ENCODE measurements at places on chromosomes 13 and 19.

- DNase-seq: no peak
Measured at GRCh38 chr13:37481011-37481884, 117.3 kb downstream of the POSTN start.

GRCh38 chr13:47277774-47278173 lies 380.9 kb upstream of the HTR2A start:
- no peak for DNase-seq

GRCh38 chr19:51724543-51724942 lies 752 bp upstream of the HAS1 start:
- DNase-seq: no peak

DNA sequence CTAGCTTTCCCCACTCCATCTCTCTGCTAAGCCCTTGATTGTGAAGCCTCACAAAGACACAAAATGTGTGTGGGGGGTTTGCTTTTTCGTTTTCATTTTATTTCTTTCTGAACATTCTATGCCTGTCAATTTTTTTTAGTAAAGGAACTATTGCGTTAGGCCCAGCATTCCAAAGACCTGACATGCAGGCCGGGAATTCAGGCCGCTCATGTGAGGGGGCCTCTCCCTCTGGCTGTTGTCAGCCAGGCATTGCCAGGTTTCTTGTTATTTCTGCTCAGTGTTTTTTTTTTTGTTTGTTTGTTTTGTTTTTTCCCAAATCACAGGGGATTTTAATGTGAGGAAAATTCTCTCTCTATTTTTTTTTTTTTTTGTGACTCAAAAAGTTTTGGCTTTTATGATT lies 10.3 kb upstream of the MEDAG start:
- no peak for DNase-seq

GRCh38 chr13:111370570-111371535 lies 50.4 kb downstream of the TEX29 start:
- DNase-seq: no peak

DNA sequence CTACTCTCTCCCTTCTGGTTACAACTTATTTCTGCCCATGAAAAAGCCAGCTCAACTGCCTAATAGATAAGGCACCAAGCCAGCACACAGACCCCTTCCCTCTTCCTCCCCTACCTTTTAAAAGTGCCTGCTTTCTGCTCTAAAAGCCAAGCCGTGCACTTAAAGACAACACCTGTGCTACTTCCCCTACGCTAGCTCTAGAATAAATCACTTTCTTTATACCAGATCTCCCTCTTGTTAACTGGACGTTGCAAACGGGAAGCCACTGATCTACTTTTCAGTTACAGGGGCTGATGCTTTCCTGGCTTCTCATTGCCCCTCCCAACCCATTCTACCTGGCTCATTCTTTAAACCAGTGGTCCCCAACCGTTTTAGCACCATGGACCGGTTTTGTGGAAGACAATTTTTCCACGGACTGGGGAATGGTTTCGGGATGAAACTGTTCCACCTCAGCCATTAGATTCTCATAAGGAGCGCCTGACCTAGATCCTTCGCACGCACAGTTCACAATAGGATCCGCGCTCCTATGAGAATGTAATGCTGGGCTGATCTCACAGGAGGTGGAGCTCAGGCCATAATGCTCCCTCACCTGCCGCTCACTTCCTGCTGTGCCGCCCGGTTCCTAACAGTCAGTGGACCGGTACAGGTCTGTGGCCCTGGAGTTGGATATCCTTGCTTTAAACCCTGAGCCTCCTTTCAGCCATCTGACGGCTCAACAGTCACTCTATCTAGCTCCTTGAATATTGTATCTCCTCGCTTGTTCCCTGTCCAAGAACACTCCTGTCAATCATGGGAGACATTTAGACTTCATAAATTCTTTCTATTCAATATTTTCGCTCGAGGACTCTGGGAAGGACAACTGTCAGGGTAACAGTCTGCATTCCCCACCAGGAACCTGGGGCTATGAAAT lies 841 bp upstream of the ZNF223 start:
- DNase-seq: no peak

DNA sequence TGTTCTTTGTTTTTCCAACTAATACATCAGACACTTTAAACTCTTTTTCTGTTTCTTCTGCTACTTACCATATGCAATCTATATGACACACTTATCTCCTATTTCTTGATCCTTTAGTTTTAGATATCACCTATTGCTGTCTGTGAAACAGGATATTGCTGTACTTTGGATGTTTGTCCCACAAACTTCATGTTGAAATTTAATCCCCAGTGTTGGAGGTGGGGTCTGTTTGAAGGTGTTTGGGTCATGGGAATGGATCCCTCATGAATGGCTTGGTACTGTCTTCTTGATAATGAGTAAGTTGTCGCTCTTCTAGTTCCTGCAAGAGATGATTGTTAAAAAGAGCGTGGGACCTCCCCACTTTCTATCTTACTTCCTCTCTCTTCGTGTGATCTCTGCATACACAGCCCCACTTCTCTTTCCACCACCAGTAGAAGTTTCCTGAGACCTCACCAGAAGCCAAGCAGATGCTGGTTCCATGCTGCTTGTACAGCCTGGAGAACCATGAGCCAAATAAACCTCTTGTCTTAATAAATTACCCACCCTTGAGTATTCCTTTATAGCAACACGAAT lies 244.2 kb downstream of the NHLRC3 start:
- DNase-seq: no peak

DNA sequence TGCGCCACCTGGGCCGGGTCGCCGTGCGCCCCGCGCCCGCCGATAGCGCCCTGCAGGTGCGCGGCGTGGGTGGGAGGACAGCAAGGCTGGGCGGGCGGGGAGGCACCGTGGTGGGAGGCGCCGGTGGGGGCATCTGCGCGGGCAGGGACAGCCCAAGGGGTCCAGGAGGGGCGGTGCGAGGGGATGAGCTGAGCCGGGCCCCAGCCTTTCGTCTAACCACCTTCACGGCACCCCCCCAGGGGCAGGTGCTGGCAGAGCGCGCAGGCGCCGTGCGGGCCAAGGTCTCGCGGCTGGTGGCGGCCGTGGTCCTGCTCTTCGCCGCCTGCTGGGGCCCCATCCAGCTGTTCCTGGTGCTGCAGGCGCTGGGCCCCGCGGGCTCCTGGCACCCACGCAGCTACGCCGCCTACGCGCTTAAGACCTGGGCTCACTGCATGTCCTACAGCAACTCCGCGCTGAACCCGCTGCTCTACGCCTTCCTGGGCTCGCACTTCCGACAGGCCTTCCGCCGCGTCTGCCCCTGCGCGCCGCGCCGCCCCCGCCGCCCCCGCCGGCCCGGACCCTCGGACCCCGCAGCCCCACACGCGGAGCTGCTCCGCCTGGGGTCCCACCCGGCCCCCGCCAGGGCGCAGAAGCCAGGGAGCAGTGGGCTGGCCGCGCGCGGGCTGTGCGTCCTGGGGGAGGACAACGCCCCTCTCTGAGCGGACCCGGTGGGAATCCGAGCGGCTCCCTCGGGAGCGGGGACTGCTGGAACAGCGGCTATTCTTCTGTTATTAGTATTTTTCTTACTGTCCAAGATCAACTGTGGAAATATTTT lies 3.1 kb downstream of the KISS1R start:
- peak; percentile 66 for DNase-seq
